A172 (cell line): ENCODE measurements at places on chromosomes 16 and 17. TPM values are rescaled to one million over a fixed set of nuclear protein-coding genes. Genes with fewer than 3 reads are reported as not detected.

SEC14L5 gene
- 0.14 TPM in 1 of 2 replicates, not detected in the other for total RNA-seq

ZSCAN10 gene
- total RNA-seq, result not detected in 2 replicates

CASKIN2 gene
- total RNA-seq, result 8.4 and 10.8 TPM in 2 replicates

GPR142 gene
- total RNA-seq, result not detected in 2 replicates

SMARCE1 gene
- total RNA-seq, result 161 and 168 TPM in 2 replicates

AARS1 gene
- 68.0 and 74.4 TPM in 2 replicates for total RNA-seq

MYOCD gene
- total RNA-seq, result not detected in 2 replicates

SLC25A11 gene
- total RNA-seq, result 80.8 and 82.6 TPM in 2 replicates

CD300E gene
- total RNA-seq, result not detected in 2 replicates

DNA sequence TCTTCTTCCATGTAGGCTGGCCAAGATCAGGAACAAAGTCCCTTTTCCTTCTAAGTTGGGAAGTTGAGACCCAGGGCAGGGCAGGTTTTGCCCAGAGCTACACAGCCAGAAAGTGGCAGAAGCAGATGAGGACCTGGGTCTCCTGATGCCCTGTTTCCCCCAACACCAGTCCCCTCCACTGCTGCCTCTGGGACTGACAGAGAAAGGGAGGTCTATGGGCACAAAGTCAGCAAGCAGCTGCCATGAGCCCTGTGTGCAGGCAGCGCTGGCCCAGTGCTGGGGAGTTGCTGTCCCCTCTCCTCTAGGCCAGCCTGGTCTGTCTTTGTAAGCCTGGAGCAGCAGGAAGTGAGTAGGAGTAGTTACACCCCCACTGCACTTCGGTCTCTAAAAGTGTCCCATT is 46.9 kb upstream of the NKD1 start:
- DNase-seq, result no peak

DNA sequence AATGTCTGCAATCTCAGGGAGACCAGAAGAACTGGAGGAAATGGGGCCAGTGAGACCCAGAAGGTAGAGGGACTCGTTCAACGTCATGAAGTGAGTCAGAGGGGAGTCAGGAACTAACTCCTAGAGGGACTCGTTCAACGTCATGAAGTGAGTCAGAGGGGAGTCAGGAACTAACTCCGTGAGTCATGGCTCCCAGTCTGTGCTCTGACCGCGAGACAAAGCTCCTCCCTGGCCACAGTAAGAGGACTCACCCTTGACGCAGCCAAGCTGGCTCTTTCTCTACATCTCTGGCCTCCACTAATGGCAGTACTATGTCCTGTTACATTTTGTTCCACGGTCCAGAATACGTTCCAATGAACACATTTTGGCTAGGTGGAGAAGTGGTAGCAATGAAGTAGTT is 902.5 kb downstream of the KCNJ2 start:
- peak; percentile 99 for DNase-seq

- no peak for DNase-seq
Observed at GRCh38 chr16:79177018-79177417, 423.5 kb downstream of the MAF start.

- DNase-seq, result peak; percentile 29
Observed at GRCh38 chr17:36777118-36777517, 160.2 kb upstream of the LHX1 start.

DNA sequence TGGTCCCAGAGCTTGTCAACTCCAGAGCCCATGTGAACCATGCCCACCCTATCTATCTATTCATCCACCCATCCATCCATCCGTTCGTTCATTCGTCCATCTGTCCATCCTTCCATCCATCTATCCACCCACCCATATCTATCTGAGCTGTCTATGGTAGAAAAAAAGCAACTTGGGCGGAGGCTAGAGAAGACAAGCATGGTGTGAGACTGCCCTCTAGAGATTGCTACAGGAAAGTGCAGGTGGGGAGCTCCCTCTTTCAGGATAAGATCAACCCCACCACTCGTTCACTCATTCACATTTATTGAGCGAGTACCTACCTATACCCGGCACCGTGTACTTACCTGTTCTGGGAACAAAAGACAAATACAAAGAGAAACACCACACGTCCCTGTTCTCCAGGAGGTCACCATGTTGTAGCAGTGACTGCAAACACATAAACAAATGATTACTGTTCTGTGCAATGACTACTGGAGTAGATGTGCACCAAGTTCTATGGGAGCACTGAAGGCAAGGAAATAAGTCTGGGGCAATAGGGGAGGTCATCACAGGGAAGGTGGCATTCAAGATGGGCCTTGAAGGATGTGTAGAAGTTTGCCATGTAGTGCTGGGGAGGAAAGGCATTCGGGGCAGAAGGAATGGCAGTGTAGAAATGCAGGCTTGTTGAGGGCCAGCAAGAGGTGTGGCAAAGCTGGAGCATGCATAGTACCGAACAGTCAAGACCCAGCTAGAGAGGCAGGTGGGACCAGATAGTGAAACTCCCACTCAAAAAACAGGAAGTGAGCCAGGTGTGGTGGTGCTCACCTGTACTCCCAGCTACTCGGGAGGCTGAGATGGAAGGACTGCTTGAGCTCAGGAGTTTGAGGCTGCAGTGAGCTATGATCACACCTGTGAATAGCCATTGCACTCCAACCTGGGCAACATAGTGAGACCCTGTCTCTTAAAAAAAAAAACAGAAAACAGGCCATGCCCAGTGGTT is 13.4 kb upstream of the ATP5MC1 start:
- DNase-seq, result peak; percentile 68

GRCh38 chr16:877242-878071 is 76.9 kb upstream of the GNG13 start:
- no peak for DNase-seq

DNA sequence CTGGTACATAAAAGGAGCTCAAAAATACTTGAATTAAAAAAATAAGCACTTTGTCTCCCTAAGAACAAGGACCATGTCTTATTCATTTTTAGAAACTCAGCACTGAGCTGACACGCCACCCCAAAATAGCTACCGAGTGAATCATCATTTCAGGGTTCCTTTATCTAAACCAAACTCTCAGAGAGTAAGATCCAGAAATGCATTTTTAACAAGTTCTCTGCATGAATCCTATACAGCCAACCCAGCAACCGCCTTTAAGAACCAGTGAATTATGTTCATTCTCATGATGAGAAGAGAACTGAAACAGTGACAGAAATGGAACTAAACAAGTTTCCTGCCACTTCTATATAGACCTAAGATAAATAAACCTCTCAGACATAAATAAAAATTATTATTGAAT is 8.7 kb downstream of the C16orf87 start:
- DNase-seq, result peak; percentile 76

GRCh38 chr16:83891742-83892141 is 7.2 kb upstream of the MLYCD start:
- no peak for DNase-seq

GRCh38 chr16:73526011-73526804 is 478.3 kb upstream of the ZFHX3 start:
- no peak for DNase-seq

GRCh38 chr16:73614131-73614530 is 566.2 kb upstream of the ZFHX3 start:
- DNase-seq, result no peak

DNA sequence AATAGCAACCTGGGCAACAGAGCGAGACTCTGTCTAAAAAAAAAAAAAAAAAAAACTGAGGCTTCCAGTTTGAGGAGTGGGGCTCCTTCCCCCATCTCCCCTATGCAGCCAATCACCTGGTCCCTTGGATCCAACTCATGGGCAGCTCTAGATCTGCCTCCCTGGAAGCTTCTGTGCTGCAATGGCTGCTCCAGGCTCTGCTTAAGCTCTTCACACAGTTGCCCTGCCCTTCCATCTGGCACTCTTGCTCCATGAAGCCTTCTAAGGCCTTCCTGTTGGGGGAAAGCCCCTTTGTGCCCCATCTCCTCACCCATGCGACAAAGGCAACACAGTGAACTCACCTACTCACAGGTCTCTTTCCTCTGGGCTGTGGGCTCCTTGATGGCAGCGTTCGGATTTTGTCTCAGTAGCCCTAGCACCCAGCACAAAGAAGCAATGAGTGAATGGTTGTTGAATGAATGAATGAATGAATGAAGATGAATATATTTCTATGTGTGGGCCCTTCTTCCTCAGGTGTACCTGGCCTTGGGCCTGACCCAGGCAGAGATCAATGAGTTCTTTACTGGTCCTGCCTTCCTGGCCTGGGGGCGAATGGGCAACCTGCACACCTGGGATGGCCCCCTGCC is 1.9 kb downstream of the NAGLU start:
- no peak for DNase-seq

- no peak for DNase-seq
Observed at GRCh38 chr16:2512735-2513404, 882 bp upstream of the ATP6V0C start.

GRCh38 chr17:44887971-44888954 is 11.0 kb downstream of the EFTUD2 start:
- no peak for DNase-seq

DNA sequence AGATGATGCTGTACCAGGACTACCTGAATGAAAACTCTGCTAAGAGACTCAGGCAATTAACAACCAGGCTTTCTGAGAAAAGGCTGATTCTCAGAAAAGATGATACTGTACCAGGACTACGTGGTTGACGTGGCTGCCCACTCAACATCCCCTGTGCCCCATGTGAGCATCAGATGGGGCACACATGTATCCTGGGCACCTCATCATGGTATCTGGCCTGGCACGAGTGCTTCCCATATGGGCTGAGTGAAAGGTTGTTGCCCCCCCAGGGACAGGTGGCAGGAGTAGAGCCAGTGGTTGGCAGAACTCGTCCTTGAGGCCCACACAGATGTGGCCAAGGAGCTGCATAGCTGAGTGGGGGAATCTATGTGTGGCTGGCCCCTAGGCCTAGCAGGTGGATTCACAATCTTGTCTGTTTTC is 3.5 kb upstream of the CES4A start:
- no peak for DNase-seq

GRCh38 chr17:82108038-82108437 is 10.0 kb upstream of the FASN start:
- no peak for DNase-seq

GRCh38 chr17:35080536-35080935 is 17.0 kb upstream of the RFFL start:
- no peak for DNase-seq

- peak; percentile 52 for DNase-seq
Observed at GRCh38 chr16:67284699-67285646, 5.6 kb downstream of the PLEKHG4 start.

GRCh38 chr16:63061319-63061718 is 1025.1 kb upstream of the CDH8 start:
- no peak for DNase-seq

GRCh38 chr17:77178563-77178962 is 37.8 kb downstream of the SEC14L1 start:
- DNase-seq, result no peak

DNA sequence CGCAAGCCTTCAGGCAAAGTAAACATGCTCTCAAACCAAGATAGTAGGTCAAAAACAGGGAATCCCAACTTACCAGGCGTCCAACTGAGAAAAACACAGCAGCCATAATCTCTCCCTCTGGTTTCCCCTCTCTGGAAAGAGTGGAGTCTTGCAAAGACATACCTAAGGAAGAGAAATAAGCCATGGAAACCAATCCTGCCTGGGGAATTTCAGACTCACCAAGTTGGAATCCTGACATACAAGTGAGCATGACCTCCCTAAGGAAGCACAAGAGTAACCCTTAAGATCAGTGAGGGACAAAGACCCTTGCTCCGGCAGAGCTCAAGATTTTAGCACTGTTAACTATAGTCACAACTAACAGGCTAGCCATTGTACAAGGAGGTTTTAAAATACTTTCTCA is 4.1 kb downstream of the ZNF624 start:
- DNase-seq, result no peak

DNA sequence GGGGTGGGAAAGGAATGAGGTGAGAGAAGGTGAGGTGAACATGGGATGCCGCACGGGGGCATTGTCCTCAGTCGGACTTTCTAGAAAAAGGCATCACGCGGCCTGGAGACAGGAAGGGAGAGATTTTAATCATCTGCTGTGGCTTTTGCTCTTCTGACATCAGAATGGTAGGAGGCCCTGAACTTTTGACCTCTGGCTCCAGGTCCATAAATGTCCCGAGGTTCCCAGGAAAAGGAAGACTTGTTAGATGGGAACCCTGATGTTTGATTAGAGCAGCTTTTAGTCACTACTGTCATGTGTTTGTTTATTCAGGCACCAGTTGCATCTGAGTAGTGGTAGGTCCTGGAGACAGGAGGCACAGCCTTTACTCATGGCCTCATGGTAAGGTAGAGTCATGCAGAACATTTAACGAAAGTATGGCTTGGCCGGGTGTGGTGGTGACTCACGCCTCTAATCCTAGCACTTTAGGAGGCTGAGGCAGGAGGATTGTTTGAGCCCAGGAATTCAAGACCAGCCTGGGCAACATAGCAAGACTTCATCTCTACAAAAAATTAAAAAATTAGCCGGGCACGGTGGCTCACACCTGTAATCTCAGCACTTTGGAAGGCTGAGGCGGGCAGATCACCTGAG is 203.1 kb downstream of the MSI2 start:
- peak; percentile 97 for DNase-seq

DNA sequence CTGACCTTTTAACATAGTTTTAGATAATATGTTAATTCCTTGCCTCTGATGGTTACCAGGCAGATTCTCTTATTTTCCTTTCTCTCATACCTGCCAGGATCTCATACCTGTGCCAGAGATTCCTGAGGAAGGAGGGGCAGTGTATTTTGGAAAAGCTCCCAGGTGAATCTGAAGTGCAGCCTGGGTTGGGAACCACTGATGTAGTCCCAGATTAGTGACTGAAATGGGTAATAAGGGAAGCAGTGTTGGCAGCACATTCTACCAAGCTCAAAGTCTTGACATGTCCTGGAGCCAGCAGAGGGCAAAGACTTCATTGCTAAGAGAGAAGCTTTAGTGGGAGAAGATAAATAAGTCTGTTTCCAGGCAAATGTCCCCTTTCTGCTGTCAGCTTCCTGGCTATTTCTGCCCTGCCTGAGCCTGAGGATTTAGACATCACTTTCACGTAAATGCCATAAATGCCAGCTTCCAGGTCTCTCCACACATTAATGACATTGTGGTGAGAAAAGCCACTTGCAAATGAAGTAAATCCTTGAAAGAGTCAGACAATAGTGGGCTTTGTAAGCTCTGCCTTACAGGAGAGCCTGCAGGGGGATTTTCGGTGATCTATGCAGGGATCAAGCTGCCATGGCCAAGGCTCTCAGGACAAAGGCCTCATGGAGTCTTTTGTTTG is 40.9 kb upstream of the C16orf78 start:
- DNase-seq, result no peak

GRCh38 chr17:7850701-7851437 is 4.0 kb upstream of the TMEM88 start:
- no peak for DNase-seq

DNA sequence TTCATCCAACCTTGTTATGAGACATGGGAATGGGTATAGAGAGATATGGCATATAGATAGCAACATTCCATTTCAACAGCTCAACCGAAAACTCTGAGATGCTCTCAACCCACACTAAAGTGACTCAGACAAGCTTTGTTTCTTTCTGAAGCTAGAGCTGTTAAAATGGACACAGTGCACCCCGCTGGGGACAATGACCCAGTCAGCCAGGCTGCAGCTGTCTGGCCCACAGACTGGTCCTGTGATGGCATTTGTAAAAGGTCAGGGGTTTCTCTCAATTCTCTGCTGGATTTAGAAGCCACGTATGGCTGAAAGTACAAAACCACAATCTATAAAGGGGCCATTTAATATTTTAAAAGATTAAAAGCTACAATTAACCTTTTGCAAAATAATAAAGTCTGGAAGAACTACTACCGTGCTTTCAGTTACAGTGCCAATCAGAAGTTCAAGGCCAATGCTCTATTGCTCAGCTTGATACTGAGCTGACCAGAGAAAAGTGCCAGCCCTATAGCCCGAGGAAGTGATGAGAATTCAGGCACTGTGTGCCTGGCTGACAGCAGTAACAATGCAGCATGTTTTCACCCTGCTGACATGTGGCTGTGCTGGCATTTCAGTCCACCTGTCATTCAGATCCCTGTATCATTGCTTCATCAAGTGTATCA is 60.2 kb downstream of the TEX2 start:
- peak; percentile 92 for DNase-seq
